GM06990 (cell line): ENCODE measurements at places on chromosomes 7 and 10.

GRCh38 chr7:76191783-76192240 lies 9.9 kb upstream of the SRRM3 start:
- no peak for DNase-seq

GRCh38 chr10:89090756-89091445 lies 100.3 kb downstream of the FAS start:
- no peak for DNase-seq

GRCh38 chr7:116224492-116225098 lies 14.3 kb downstream of the TES start:
- no peak for DNase-seq

GRCh38 chr10:98402478-98402877 lies 12.5 kb downstream of the PYROXD2 start:
- DNase-seq, result no peak

DNA sequence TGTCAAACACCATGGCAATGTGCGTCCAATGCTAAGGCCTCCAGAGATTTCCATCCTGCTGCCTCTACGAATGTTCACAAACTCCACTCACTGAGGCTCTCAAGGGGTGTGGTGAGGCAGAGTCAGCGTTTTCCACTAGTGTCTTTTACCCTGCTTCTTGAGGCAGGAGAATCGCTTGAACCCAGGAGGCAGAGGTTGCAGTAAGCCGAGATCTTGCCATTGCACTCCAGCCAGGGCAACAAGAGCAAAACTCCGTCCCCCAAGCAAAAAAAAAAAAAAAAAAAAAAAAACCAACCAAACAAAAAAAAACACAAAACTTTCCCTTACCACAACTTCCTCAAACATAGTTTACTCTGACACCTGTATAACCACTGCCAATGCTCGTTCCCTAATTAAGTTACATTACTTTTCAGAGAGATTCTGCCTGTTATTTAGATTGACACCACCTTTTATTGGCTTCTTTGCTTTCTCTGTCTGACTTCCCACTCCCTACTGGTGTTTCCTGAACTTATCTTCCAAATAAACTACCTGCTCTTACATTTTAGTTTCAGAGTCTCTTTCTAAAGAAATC lies 102.1 kb upstream of the ZNF746 start:
- DNase-seq, result peak; percentile 28

GRCh38 chr7:70893971-70894715 lies 237.8 kb upstream of the GALNT17 start:
- DNase-seq, result no peak

GRCh38 chr7:3217166-3217565 lies 83.9 kb upstream of the SDK1 start:
- DNase-seq, result no peak

DNA sequence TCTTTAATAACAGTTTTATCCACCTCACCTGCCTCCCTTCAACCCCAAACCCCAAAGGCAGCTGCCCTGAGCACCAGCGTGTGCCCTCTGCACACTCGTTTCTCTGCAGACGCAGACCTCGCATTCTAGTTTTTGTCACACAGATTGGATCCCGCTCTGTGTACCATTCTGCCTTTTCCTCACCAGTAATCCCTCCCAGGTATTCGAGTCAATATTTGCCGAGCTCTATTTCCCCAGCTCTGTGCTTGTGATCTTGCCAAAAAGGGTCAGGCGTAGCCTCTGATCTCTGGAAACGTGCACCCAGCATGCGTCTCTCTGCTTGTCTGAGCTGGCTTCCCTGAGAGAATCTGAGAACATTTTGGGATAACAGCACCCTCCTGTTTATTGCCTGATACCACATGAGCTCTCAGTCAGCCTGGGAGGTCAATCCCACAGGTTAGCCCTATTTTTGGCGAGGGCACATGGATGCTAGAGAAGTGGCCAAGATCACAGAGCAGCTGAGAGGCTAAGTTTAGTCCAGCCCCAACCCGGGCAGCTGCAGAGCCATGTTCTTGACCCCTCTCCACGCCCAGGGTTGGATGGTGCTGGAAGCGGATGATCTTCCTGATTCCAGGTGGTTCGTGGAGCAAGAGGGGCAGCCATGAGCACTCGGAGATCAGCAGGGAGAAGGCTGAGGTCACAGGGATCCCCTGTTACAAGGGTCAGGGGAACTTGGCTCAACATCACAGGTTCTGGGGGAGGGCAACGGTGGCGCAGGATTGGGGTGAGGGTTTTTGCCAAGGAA lies 29.1 kb downstream of the FOXL3 start:
- DNase-seq, result no peak

DNA sequence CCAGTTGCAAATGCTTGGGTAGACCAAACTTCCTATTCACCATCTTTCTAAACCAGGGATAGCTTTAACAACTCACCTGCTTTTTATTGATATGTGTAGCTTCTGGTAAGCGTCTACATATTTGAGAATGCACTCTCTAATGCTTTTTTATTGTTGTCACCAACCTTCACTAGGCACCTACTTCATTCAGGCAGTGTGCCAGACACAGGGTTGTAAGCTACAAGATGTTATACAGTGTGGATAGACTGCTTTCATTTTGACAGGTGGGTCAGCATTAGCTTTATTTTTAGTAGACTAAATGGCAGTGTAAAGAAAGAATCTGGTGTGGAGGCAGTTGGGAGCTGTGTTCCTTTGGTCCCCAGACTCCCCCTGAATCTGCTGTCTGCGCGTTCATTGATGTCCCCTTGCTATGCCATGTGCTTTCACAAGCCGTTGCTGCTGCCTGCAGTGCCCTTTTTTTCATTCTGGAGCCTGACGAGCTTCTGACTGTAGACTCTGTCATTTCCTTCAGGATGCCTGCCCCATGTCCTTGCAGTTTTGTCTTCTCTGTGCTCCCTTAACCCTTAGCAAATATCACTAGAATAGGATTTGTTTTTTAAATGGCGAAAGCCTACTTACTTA lies 32.1 kb downstream of the NRF1 start:
- no peak for DNase-seq

DNA sequence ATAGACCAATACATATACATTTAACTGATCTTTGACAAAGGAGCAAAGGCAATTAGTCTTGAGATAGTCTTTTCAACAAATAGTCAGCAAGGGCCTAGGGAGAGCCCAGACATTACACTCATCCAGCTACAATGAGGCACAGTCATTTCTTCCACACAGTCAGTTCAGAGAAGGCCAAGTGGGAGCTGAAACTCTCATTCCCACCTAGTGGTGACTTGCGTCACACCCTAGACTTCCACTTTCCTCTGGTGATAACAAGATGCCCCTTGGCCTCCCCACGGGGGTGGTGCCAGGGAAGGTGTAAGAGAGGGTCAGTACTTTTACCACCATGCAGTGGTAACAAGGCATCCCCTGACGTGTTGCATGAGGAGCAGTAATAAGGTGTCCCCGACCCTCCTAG lies 8.0 kb downstream of the FRMPD2 start:
- no peak for DNase-seq

- DNase-seq, result no peak
Observed at GRCh38 chr10:12050528-12050927, 7.9 kb upstream of the UPF2 start.

DNA sequence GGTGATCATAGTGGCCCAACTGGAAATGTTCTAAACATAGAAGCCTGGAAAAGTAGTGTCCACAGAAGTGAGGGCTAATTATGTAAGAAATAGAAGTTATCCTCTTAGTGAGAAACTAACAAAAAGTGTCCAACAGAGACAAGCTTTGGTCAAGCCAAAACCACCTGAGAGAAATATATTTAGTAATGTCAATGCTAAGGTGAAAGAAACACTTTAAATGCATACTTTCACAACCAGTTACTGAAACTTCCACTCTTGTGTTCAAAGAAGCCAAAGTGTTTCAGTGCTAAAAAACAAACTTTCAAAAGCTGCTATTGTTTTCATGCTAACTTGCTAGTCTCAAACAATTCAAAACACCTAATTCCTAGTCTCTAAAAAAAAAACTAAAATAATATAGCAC lies 18.1 kb downstream of the RAB11FIP2 start:
- no peak for DNase-seq

- no peak for DNase-seq
Observed at GRCh38 chr7:27994639-27995038, 186.0 kb downstream of the JAZF1 start.

DNA sequence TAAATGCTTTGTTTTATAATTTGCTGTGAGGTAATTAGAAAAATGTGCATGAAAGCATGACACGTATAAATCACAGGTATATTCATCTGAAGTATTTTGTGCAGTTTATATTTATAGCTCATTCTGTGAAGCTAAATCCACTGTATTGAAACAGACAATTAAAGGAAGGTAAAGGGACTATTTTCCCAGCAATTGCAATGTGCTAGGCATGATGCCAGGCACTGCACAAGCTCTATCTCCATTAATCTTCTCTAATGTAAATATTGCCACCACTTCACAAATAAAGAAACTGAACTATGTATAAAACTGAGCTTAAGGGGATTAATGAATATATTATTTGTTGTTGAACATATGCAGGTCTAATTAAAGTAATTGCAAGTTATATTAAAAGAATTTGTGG lies 1012.5 kb downstream of the NRG3 start:
- DNase-seq, result no peak

- DNase-seq, result no peak
Observed at GRCh38 chr10:51260376-51260775, 186.1 kb downstream of the PRKG1 start.

DNA sequence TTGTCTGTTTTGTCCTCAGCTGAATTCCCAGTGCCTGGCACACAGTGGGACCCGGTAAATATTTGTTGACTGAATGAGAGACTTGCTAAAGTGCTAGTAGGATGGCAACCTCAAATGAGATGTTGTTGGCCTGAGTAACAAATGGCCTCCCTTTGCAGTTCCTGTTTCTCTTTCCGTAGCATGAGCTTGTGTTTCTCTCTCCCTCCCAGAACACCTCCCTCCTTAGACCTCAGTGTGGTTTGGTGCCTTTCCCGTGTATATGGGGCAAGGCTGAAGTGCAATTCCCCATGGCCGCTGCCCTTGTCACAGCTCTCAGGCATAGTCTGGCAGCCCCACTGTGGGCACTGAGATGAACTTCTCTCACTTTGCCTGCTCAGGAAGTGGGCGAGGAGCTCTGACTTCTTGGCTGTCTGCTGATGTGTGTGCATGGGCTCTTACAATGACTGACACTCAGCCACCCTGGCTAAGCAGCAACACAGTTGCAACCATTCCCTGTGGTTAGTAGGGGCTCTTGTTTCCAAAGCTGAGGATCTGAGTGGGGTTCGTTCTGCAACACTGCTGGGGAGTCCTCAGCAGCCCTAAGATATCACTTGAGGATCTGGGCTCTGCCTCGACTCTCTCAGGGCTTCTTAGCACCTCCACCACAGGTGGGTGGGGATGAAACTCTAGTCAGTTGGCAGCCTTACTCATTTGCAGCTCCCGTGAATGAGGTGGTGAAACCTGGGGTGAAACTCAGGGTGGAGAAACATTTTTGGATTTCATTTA lies 136.1 kb downstream of the ICA1 start:
- peak; percentile 83 for DNase-seq

GRCh38 chr7:83643739-83644138 lies 5.2 kb downstream of the SEMA3E start:
- DNase-seq, result no peak

GRCh38 chr7:135855846-135856245 lies 107.2 kb upstream of the FAM180A start:
- no peak for DNase-seq
